CD4-positive, CD25-positive, alpha-beta regulatory T cell (primary cell): ENCODE measurements at places on chromosomes 11 and 22. TPM values are rescaled to one million over a fixed set of nuclear protein-coding genes. Genes with fewer than 3 reads are reported as not detected.

The SMTNL1 gene
- total RNA-seq = not detected

The KRTAP5-10 gene
- total RNA-seq = not detected

- no peak overlapping the region for H3K4me3 ChIP-seq
- H3K4me1 ChIP-seq = no peaks in the 10 kb centered on the region
- H3K27ac ChIP-seq = no peak overlapping the region
- no peak for DNase-seq
Measured at GRCh38 chr11:134611537-134611936, 199.5 kb upstream of the B3GAT1 start.

- no peak overlapping the region for H3K27ac ChIP-seq
- H3K36me3 ChIP-seq = no peaks in the 10 kb centered on the region
- no peak overlapping the region for H3K4me3 ChIP-seq
- H3K27me3 ChIP-seq = no peaks in the 10 kb centered on the region
- H3K4me1 ChIP-seq = no peaks in the 10 kb centered on the region
Measured at GRCh38 chr11:16239141-16240105, 116.9 kb downstream of the SOX6 start.

DNA sequence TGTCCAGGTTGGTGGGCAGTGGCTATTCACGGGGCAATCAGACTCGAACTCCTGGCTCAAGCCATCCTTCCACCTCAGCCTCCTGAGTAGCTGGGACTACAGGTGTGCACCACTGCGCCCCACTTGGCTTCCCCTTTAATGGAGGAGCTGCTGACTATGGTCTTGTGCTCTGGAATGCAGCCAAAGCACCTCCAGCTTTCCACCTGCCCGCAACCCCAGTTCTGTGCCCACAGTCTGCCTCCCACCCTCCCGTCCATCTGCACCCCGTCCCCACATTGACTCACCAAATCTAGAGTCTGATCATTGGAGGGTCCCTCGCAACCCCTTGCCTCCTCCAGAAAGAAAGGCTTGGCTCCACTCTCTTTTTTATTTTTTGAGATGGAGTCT lies 41.0 kb downstream of the KCNJ4 start:
- no peak for DNase-seq
- H3K4me3 ChIP-seq = no peak overlapping the region
- H3K4me1 ChIP-seq = no peaks in the 10 kb centered on the region

DNA sequence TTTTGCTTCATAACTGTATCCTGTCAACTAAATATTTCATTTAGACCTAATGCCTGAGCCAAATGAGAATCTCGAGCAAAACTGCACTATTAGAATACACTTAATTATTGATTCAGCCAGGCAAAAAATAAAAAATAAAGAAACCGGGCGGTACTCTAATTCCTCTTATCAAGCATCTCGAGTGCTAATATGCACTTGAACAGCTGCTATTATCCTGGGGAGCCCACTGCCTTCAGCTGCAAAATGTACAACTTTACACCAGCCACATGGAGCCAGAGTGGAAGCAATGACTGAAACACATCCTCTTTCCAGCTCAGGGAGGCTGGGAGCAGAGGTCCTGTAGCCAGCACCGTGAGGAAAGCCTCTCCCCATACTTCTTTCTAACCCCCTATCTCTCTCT lies 390.0 kb upstream of the CADM1 start:
- H3K36me3 ChIP-seq = no peaks in the 10 kb centered on the region
- DNase-seq = no peak
- H3K27ac ChIP-seq = no peak overlapping the region
- H3K4me1 ChIP-seq = no peaks in the 10 kb centered on the region
- H3K27me3 ChIP-seq = no peaks in the 10 kb centered on the region

DNA sequence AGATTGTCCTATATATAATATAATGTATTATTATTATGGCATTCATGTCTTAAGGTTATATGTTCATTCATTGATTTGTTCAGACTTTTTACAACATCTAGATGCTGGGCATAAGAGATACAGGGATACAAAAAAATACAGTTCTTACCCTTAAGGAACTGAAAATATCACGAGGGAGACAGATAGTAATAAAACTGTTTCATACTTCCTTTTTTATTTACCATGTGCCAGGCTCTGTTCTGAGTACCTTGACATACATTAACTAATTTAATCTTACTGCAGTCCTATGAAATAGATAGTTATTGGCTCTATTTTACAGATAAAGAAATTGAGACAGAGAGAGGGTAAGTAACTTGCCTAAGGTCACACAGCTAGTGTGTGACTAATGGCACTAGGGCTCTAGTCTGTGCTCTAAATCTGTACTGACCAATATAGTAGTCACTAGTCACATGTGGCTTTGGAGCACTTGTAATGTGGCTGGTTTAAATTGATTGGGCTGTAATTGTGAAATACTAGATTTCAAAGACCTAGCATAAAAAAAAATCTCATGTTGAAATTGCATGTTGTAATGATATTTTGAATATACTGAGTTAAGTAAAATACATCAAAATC lies 21.3 kb downstream of the TRIM44 start:
- no peaks in the 10 kb centered on the region for H3K4me1 ChIP-seq
- DNase-seq = no peak
- H3K4me3 ChIP-seq = no peak overlapping the region
- no peaks in the 10 kb centered on the region for H3K27me3 ChIP-seq
- no peak overlapping the region for H3K27ac ChIP-seq

- H3K27me3 ChIP-seq = no peaks in the 10 kb centered on the region
- no peak overlapping the region for H3K4me3 ChIP-seq
- no peak for DNase-seq
- no peaks in the 10 kb centered on the region for H3K4me1 ChIP-seq
Measured at GRCh38 chr22:25690798-25691197, 51.2 kb upstream of the MYO18B start.

- DNase-seq = no peak
- peaks cover 11% of the 10 kb centered on the region for H3K4me1 ChIP-seq
- no peak overlapping the region for H3K27ac ChIP-seq
- H3K36me3 ChIP-seq = no peaks in the 10 kb centered on the region
- H3K27me3 ChIP-seq = peaks cover 12% of the 10 kb centered on the region
Measured at GRCh38 chr11:110092111-110092514, 1.1 kb upstream of the ZC3H12C start.

- H3K27me3 ChIP-seq = no peaks in the 10 kb centered on the region
- no peak for DNase-seq
- no peak overlapping the region for H3K4me3 ChIP-seq
- no peaks in the 10 kb centered on the region for H3K4me1 ChIP-seq
- H3K36me3 ChIP-seq = peaks cover 54% of the 10 kb centered on the region
Measured at GRCh38 chr22:42808521-42808920, 48.6 kb downstream of the ARFGAP3 start.

DNA sequence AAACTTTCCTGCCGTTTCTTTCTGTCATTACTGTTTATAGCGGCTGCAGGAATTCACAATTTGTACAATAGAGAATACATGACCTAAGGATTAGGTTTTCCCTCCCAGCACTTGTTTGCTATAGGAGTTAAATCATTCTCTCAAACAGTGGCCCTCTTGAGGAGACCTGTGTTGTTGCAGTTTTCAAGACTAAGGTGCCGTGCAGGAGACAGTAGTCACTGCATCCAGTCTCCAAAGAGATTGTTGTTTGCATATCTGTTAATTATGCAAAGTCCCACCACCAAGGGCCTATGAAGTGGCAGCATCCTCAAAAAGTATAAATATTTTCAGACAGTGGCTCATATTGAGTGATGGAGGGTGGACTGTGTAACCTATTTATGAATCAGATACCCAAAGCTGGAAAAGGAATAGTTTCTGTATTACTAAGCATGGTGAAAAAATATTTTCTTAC lies 2.3 kb downstream of the PRSS23 start:
- no peak overlapping the region for H3K27ac ChIP-seq
- H3K36me3 ChIP-seq = no peaks in the 10 kb centered on the region
- no peak overlapping the region for H3K4me3 ChIP-seq

DNA sequence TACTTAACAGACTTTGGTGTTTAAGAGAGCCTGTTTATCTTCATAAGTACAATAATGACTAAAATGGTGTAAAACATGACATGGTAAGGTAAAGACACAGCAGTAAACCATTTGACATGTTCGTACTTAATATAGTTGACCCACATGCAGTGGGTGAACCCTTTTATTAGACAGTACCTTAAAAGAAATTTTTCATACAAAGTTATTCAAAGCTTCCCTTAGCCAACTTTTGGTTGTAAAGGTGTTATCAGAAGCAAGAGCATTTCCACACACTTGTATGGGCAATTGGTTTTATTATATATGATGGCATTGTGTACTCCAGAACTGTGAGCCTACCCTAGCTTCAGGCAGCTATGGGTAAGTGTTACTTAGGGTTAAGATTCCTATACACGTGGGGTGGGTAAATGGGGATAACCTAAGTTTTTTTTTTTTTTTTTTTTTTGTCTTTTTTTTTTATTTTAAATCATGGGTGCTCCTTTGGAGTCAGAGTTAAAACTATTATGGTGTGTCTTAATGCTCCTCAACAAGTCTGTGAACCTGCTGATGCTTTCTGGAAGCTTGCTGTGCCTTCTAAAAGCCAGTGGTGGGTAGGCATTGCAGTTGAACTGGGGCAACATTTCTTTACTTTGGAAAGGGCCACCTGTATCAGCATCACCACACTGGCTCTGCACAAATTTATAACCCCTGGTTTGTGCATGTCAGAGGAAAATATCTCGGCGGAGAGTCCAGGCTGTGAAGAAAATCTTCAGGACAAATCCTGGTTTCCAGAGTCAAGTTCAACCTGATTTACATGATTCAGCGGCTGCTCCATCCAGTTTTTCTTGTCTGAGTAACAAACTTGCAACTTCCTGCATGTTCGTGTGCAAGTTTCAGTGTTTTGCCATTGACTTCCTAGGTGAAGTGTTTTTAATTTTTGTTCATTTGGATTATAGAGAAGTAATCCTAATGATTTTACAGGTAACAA lies 3.3 kb downstream of the PCF11 start:
- DNase-seq = no peak
- peak overlapping the region; percentile 99 for H3K27ac ChIP-seq
- H3K36me3 ChIP-seq = peaks cover 14% of the 10 kb centered on the region

DNA sequence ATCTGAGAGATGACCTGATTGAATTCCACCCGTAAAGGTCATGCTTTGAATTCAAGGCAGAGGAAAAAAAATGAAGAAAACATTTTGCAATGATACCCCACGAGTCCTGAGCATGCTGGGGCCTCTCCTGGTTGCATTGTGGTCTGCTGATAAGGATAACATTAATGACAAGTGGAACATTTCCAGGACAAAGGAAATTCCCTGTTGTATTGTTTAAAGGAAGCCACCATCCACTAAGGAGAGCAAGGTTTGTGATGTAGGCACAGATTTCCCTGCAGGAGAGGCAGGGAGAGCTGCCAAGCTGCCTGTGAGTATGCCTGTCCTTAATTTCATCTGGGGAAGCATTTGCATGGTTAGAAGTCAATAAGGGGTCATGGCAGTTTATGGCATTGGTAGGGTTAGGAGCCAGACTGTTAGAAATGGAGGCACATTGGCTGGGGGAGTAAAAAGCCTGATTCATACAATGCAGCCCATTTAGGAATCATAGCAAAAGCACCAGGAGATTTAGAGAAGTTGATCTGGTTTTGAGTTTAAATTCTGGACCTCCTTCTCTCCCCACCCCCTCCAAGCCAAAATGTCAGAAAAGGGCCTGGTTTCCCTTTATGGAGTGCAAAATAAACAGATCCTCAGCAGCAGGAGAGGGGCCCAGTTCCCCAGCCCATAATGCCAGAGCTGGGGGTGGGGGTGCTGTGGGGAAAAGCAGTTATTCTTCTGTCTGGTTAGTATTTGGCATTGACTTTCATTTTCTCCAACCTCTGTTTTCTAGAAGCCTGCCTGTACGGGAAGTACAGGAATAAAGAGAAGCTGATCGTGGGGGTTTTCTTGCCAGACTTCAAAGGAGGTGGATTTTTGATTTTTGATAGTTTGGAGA lies 22.1 kb downstream of the FLI1 start:
- peak overlapping the region; percentile 81 for H3K27ac ChIP-seq
- no peak for DNase-seq
- no peaks in the 10 kb centered on the region for H3K27me3 ChIP-seq
- peaks cover 91% of the 10 kb centered on the region for H3K4me1 ChIP-seq
- peaks cover 4% of the 10 kb centered on the region for H3K36me3 ChIP-seq
- H3K4me3 ChIP-seq = peak overlapping the region; percentile 73

DNA sequence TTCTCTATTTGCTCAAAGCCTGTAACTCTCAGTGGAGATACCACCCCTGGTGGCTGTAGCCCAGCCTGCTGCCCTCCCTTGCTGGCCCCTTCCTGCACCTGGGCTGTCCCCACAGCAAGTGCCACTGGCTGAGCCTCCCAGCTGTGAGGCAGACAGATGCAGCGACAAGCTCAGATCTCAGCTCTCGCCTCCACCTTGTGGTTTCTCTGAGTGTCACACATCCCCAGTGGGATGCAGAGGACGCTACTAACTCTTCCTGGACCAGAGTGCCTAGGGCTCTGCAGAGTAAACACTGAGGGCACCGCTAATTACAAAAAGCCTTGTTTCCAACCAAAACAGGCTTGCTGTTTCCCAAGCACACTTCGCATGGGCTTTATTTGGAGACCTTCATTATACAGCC lies 8.9 kb downstream of the YPEL1 start:
- no peaks in the 10 kb centered on the region for H3K36me3 ChIP-seq
- DNase-seq = no peak
- H3K4me1 ChIP-seq = no peaks in the 10 kb centered on the region

DNA sequence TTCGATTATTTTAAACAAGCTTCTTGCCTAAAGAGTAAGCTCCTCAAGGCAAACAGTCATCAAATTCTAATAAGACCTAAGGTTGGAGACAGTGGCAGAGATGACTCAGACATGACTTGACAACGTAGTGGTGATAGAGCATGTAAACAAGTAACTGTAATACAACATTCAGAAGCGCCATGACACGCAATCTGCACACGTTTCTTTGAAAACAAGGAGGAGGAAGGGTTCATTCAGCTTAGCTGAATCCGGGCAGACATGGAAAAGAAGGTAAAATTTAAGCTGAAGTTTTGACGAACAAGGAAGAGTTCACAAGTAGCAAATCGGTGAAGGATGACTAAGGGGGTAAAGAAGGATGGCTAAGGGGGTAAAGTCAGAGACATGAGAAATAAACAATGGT lies 152.4 kb upstream of the ZC3H12C start:
- H3K27me3 ChIP-seq = peaks cover 7% of the 10 kb centered on the region
- H3K27ac ChIP-seq = no peak overlapping the region
- peak; percentile 11 for DNase-seq
- no peaks in the 10 kb centered on the region for H3K36me3 ChIP-seq
- no peaks in the 10 kb centered on the region for H3K4me1 ChIP-seq
- no peak overlapping the region for H3K4me3 ChIP-seq

- H3K27ac ChIP-seq = no peak overlapping the region
- H3K4me3 ChIP-seq = no peak overlapping the region
- DNase-seq = no peak
- H3K27me3 ChIP-seq = no peaks in the 10 kb centered on the region
- H3K36me3 ChIP-seq = no peaks in the 10 kb centered on the region
Measured at GRCh38 chr22:50730941-50731661, 6.9 kb upstream of the ACR start.
